ENCODE measurements at places on chromosomes 7 and 10.

DNA sequence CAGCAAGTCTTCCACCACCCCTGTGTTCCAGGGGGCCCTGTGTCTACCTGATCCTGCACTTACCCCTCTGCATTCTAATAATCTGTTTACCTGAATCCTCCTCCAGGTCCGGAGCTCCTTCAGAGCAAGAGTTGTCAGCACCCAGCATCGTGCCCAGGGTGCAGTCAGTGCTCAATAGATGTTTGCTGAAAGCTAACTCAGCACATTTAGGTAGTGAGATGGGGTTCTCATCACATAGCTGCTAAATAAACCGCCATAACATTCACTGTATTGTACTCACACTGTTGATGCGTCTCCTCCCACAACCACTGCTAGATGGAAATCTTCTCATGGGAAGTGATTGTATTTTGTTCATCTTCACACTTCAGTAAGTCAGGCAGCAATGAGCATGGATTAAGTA, 376.5 kb upstream of the C7orf33 start:
- DNase-seq, result no peak

GRCh38 chr10:90372451-90372850, 485.4 kb downstream of the HTR7 start:
- no peak for DNase-seq

GRCh38 chr7:20839987-20840386, 53.3 kb upstream of the SP8 start:
- DNase-seq, result no peak

DNA sequence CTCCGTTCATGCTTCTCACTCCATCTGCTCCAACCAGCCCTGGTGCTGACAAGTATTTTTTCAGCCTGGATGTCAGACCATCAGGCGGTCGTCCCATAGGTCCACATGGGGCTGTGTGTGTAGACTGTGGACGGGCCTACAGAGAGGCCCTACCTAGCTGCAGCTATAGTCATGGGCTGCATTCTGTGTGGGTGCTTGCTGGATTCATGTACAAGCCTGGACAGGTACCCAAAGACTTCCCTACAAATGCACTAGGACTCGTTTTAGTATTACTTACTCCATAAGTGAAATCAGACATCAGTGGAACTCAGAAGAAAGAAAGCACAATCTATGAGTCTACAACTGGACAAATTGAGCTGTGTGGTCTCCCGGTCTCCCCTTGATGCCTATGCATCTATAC, 146.8 kb downstream of the PKD1L1 start:
- no peak for DNase-seq

GRCh38 chr10:133230387-133231195, 574 bp downstream of the UTF1 start:
- no peak for DNase-seq

DNA sequence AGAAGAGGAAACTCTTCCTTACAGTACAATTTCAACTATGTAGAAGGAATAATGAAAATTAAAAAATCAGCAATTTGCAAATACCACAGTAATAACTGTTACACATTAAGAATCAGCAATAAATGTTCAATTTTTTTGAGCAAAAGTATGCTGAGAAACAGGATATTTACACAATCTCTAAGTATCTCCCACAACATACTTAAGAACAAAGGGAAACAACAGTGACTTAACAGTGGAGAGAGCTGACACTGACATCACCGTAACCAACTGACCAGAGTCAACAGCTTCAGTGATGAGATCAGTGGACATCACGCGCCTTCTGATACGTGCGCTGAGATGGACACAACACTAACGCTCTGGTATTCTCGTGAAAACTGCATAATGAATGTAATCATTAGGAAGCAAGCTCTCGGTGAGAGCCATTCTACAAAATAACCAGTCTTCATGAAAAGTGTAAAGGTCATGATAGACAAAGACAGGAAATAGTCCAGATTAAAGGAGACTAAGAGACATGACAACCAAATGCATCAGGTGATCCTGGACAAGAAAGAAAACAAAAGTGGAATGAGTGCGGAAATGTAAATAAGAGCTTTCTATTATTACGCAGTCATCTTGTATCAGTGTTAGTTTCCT, 82.6 kb downstream of the PIP4K2A start:
- peak; percentile 49 for DNase-seq

- DNase-seq, result no peak
These were observed 383.5 kb upstream of the VWC2 start for GRCh38 chr7:49389871-49390479.

GRCh38 chr10:80174641-80175395, 30.5 kb downstream of the ANXA11 start:
- DNase-seq, result no peak

Measured in SHP77 treated with DMSO at 0.1 percent for 48 hours (cell line).